ENCODE measurements at places on chromosomes 6 and 20.

GRCh38 chr6:99933129-99933528, 60.9 kb downstream of the MCHR2 start:
- DNase-seq, result no peak

GRCh38 chr6:9612489-9612888, 802.4 kb downstream of the TFAP2A start:
- DNase-seq, result no peak

GRCh38 chr20:47719625-47720024, 65.7 kb downstream of the SULF2 start:
- DNase-seq, result no peak

DNA sequence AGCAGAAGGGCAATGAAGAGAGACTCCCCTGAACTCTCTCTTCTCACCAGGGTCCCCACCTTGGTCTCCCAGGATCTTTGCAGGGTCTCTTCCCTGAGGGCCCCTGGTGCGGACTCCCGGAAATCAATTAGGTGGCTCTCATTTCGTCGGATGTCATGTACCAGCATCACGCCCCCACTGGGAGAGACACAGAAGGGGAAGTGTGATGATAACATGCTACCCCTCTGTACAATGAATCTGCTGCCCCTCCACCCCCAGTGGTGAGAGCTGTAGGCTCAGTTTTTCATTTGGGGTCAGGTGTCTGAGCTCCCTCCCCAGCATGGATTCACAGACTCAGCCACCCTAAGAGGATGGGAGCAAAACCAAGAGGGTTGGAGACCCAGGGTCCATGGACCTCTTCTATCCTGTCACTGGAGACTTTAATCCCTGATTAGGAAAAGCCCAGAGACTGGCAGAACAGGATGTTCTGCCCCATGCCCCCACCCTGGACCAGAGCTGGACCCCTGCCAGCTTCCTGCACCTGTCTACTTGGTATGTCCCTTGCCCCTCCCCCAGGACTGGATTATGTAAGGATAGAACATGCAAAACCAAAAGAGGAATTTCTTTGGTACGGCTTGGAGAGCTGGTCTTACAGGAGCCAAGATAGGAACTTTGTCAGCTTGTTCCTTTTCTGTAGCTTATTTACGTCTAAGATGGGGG, 11.1 kb downstream of the GGT7 start:
- no peak for DNase-seq

GRCh38 chr6:81763968-81764367, 11.5 kb upstream of the TENT5A start:
- no peak for DNase-seq

GRCh38 chr6:9332241-9332780, 897.0 kb upstream of the SLC35B3 start:
- DNase-seq, result no peak

DNA sequence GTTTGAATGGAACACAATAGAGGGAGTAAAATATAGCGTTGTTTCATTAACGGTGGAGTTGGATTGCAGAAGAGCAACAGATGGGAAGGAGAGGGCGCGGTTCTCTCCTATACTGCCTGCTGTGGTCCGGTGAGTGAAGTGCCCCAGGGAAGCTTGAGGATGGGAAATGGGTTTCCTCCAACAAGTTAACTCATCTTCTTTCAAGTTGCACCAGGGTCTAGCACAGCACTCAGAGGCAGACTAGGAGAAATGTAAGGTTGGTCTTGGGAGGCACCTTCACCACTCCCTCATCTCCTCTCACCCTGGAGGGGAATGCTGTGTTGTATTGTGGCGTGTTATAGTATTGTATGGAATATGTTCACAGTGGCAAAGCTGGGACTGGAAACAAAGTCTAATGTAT, 96.9 kb upstream of the SLC24A3 start:
- no peak for DNase-seq

GRCh38 chr20:58997141-58997770, 9.8 kb downstream of the CTSZ start:
- DNase-seq, result no peak

DNA sequence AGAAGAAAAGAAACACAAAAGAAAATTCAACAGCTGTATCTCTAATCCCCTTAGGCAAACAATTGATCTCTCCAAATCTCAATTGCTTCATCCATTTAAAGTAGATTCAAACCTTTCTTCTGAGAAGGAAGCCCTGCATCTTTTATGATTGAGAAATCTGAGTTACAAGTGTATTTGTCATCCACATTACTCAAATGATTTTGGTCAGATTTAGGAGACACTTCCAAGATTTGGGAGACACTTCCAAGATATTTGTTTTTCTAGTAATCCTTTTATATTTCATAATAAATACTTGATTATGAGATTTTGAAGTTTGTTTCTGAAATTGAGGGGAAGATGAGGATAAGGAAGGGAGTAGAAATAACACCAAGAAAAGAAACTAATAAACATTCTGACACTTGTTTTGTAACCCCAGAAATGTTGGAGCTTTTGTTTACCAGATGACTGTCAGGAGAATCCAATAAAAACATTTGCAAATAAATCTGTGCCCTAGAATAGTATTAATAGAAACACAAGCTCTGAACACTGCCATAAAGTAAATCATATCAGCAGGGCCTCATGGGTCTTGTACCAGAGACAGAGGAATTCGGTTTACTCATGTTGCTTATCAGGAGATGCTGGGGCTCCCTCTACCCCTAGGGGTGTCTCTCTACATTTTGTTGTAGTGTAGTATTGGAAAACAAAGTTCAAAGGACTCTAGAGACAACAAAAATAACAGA, 314.3 kb upstream of the NT5E start:
- DNase-seq, result no peak

DNA sequence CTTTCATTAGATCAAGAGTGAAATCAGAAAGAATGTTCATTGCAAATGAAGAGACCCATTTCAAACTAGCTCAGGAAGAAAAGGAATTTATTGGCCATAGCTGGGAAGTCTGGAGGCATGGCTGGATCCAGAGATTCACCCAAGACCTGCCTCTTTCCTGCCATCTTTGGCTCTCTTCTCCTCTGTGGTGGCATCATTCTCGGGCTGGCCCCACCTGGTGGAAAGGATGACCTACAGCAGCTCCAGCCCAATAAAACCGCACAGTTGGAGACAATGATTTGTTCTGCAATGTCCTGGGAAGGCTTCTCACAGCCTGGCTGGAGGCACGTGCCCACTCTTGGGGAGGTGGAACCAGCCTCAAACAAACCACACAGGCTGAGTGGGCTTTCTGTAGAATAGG, 18.1 kb upstream of the FERMT1 start:
- DNase-seq, result no peak

DNA sequence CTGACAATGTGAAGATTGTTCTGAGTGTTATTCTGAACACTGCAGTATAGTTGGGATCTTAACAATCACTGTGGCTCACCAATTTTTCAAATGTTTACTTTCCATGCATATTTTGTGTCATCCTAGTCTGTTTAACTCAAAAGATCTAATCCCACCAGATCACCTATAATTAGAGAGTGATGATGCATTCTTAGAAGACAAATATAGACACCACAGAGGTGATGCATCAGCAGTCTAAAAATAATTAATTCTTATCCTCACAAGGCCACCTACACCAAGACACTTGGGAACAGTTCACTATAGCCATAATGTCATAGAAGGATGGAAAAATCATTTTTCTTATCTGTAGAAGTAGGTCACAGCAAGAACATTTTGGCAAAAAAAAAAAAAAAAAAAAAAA, 154.8 kb downstream of the UBE3D start:
- no peak for DNase-seq

GRCh38 chr20:62838128-62838891, 21.5 kb downstream of the COL9A3 start:
- DNase-seq, result no peak
